A549 treated with RU486 at 1 μM for 4 hours (cell line): ENCODE measurements at places on chromosomes 11 and 22. TPM values are rescaled to one million over a fixed set of nuclear protein-coding genes. Genes with fewer than 3 reads are reported as not detected.

The C11orf21 gene
- not detected in 5 replicates for total RNA-seq

The PTPN5 gene
- not detected in 5 replicates for total RNA-seq

The MAP6 gene
- total RNA-seq: 1.5 to 2.0 TPM (median 1.7 TPM) in 5 replicates

The VPS37C gene
- 16.1 to 20.5 TPM (median 18.6 TPM) in 5 replicates for total RNA-seq

The RGL4 gene
- total RNA-seq: not detected in 5 replicates

The MPZL3 gene
- total RNA-seq: 0.22 to 0.38 TPM (median 0.33 TPM) in 5 replicates

The BCO2 gene
- 0.59 to 0.79 TPM (median 0.71 TPM) in 5 replicates for total RNA-seq

The PRAME gene
- total RNA-seq: 98.9 to 108 TPM (median 104 TPM) in 5 replicates

The GSTT2B gene
- total RNA-seq: 0.23 to 0.56 TPM (median 0.43 TPM) in 4 of 5 replicates, not detected in the other
